ENCODE measurements at places on chromosomes 7 and 10.

GRCh38 chr10:82943142-82943541, 1068.1 kb downstream of the NRG3 start:
- DNase-seq: no peak

- no peak for DNase-seq
Measured at GRCh38 chr10:99531026-99531695, 1.6 kb upstream of the NKX2-3 start.

GRCh38 chr7:18504965-18505364, 9.4 kb downstream of the HDAC9 start:
- no peak for DNase-seq

DNA sequence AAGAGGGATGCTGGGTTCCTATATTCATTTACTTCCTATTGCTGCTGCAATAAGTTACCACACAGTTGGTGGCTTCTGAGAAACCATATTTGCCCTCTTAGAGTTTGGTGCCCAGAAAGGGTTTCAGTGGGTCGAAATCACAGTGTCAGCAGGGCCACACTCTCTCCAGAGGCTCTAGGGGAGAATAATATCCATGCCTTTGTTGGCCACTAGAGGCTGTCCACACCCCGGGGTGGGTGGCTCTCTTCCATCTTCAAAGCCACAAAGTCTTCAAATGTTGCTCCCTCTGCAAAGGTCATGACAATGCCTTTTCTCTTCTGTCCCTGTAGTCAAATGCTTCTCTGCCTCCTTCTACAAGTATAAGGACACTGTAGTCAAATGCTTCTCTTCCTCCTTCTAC, 989.4 kb downstream of the CCSER2 start:
- no peak for DNase-seq

GRCh38 chr10:13053794-13054462, 46.0 kb upstream of the OPTN start:
- DNase-seq: no peak

DNA sequence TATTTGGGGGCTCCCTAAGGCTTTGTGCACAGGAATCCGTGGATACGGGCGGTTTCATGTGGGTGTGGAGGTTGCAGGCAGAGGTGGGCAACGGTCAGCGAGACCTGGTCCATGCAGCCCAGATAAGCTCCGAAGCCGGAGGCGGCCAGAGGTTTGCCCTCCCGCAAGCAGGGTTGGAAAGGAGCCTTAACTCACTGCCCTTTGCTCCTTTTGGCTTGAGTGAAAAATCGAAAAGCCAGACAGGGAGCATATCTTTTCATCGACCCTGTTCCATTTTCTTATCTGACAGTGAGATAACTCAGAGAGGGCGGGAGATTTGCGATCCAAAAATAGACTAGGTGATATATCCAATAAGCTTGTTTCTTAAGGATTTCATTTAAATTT, 1.5 kb downstream of the GRM3 start:
- no peak for DNase-seq

All from globus pallidus (tissue), 1 donor.